Stimulated activated CD8-positive, alpha-beta memory T cell treated with anti-CD3 and anti-CD28 coated beads, Interleukin-4, amount 100 ng/mL, for 1 hour (primary cell): ENCODE measurements at places on chromosomes 6 and 20.

GRCh38 chr6:147972448-147972847 is 370.2 kb upstream of the SASH1 start:
- no peak for DNase-seq

DNA sequence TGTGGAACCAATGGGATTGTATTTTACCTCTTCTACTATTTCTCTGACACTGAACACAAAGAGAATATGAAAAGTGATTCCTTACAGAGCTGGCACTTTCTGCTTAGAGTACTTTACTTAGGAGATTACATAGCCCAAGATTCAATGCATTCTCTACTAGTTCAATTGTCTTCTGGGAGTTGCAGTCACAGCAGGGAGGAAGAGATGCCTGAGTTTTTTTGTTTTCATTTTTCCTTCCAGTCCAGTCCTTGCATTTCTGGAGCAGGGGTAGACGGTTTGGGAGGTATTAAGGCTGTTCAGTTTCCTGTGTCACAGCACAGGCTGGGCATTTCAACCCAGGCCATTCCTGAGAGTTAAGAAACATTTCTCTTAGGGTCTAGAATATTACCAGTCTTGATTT is 42.0 kb upstream of the SLC2A12 start:
- no peak for DNase-seq

GRCh38 chr20:10228330-10228729 is 9.7 kb downstream of the SNAP25 start:
- DNase-seq = no peak

- no peak for DNase-seq
These were observed 69.1 kb upstream of the BTN3A2 start for GRCh38 chr6:26295691-26296555.

- DNase-seq = no peak
These were observed 176.6 kb downstream of the MRPL14 start for GRCh38 chr6:43950731-43951062.

- DNase-seq = no peak
These were observed 156.4 kb upstream of the ECI2 start for GRCh38 chr6:4291453-4292403.
